ENCODE measurements at places on chromosomes 11 and 22.

- no peak for DNase-seq
These were observed 3.5 kb upstream of the UVRAG start for GRCh38 chr11:75811485-75811884.

- DNase-seq: peak; percentile 60
These were observed 5.0 kb upstream of the PICK1 start for GRCh38 chr22:38051900-38052862.

GRCh38 chr22:35651085-35651484 is 2.8 kb downstream of the APOL6 start:
- DNase-seq: no peak

DNA sequence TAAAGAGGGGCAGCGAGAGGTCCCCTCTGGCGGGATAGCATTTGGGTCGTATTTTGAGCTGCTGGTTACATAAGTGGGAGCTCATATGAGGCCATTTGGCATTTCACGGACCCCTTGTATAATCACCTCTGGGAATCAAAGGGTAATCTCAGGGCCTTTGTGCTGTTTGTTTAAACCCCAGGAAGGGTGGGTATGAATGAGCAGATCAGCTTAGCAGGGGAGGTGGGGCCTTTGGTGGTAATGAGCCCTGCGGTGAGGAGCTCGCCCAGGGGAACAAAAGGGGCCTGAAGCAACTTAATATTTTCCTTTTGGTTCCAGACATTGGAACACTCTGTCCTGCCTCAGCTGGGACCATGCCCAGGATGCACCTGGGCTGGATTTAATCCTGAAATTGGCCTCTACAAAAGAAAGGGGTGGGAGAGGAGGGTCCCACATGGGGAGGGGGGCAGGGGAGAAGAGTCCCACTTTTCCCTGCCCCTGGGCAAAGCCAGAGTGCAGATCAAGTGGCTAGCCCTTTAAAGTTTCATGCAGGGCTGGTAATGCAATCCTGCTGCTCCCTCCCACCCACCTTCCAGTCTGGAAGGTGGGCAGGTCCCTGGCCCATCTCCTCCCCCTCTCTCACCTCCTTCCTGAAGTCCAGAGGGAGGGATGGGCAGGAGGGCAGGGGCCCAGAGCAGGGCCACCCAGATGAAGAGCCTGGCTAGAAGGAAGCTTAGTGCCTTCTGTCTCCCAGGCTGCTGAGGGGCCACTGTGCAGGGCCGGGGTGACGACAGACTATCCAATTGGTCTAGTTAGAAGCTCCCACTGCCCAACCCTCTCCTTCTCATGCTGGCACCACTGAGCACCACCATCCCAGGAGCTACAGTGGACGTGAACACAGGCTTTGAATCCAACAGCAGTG is 10.5 kb downstream of the TSKU start:
- no peak for DNase-seq

GRCh38 chr11:73902303-73902702 is 25.5 kb downstream of the PAAF1 start:
- DNase-seq: no peak

GRCh38 chr22:40210818-40211217 is 33.1 kb downstream of the TNRC6B start:
- DNase-seq: no peak

GRCh38 chr11:65063532-65063931 is 5.2 kb upstream of the NAALADL1 start:
- DNase-seq: no peak

DNA sequence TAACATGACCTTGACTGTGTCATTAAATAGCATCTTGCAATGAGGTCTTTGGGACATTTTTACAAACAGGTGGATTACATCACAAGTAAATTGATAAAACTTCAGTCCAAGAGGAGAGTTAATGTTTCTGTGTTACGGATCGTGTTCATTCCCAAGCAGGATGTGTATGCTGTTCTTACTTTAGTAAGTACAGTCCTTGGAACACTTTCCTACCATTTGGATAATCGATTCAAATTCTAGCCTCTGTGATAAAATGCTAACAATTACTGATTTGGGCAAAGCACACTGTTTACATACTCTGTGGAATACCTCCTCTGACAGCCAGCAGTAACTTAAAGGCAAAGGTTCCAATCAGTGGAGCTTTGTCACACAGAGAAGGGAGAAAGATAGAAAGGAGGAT is 351.7 kb downstream of the FAT3 start:
- no peak for DNase-seq

- no peak for DNase-seq
These were observed 3.0 kb downstream of the MIAT start for GRCh38 chr22:26660356-26660755.

- no peak for DNase-seq
These were observed 4.4 kb downstream of the CTTN start for GRCh38 chr11:70402685-70403084.

DNA sequence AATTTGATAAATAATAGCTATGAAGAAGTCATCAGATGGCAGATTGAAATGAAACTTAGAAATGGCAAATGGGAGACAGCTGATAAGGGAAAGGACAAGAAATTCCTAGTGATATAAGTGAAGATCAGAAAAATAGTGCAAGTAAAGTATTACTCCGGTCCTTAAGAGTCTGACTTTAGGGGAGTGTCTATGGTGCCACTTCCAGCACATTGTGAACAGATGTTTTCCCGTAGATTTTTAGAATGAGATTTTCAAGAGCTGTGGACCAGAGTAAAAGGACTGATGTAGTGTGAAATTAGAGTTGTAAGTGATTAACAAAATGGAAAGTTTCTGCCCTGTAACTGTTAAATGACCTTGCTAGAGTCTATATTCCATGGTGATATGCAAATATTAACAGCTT is 974.8 kb upstream of the TENM4 start:
- DNase-seq: no peak

DNA sequence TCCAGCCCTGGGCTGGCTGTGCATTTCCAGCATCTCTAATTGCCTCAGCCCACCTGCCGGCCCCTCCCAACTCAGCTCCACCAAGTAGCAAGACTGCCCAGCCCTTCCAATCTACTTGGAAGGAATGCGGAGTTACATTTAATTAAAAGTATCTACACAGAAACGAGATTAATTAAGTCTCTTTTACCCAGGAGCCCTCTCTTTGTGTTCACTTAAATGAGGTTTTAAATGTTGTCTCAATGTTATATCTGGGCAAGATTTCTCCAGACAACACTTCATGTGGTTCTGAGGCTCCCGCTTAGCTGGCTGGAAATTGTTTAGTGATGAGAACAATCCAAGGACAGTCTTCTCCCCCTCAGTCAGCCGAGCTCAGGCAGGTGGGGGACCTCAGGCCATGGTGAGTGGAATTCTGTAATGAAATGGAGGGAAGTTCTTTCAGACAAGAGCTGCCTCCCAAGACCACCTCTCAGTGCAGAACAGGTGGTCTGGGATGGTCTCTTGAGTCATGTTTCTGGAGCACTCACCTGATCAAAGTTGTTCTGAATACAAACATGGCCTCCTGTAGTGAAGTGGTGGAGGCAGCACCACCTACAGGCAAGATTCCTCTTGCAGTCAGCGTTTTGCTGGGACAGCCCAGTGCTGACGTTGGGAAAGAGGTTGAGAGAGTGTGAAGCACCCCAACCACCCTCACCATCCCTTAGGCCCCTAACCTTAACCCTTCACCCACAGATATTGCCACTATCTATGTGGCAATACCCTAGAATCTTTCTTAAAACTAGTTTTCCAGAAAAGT is 371.6 kb downstream of the CADM1 start:
- no peak for DNase-seq

DNA sequence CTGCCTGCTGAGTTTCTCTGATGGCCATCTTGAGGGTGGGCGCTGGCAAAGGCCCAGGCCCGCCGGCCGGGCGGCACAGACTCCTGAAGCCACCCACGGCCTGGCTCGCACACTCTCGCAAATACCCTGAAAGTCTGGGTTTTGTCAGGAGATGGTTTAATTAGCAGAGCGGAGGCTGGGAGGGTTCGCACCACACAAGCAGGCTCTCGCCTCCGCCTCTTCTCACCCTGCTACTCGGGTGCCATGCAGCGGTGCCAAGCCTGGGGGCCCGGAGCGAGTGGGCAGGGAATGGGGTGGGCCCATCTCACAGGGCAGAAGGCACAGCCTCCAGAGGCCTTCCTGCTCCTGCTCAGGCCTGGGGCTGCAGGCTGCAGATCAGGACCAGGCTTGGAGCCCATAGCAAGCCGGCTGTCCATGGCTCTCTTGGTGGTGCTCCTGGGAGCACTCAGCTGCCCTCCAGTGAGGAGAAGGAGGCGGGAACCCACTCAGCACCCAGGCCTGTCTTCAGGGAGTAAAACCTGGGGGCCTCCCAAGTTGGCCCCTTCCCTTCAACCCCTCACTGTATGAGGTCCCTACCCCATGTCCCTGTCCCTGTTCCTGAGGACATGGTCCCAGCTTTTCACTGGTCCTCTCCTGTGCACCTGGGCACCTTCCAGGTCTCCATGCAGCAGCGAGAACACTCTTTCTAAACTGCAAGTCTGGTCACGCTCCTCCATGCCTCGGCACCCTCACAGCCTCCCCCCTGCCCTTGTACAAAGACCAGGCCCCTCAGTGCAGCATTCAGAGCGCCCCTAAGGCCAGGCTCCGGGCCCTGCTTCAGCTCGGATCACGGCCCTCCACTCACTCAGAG is 62.0 kb downstream of the FLRT1 start:
- no peak for DNase-seq

DNA sequence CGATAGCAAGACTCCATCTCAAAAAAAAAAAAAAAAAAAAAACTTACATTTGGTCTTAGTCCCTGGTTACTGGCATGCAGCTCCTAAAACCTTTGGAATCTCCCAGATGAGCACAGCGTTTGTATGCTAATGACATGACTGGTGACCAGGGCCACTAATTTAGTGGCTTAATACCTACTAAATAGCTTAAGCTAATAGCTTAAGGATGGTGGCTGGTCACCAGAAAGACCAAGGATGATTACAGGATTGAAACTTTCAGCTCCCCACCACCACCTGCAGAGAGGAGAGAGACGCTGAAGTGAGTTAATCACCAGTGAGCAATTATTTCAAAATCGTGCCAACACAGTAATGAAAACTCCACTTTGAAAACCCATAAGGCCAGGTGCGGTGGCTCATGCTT is 37.1 kb downstream of the DENND5A start:
- DNase-seq: no peak

GRCh38 chr22:20039683-20040325 is 18.9 kb downstream of the TANGO2 start:
- no peak for DNase-seq

GRCh38 chr22:40676644-40677043 is 2.6 kb upstream of the MCHR1 start:
- DNase-seq: no peak

- peak; percentile 17 for DNase-seq
These were observed 31.6 kb downstream of the EIF3F start for GRCh38 chr11:8018484-8019313.

DNA sequence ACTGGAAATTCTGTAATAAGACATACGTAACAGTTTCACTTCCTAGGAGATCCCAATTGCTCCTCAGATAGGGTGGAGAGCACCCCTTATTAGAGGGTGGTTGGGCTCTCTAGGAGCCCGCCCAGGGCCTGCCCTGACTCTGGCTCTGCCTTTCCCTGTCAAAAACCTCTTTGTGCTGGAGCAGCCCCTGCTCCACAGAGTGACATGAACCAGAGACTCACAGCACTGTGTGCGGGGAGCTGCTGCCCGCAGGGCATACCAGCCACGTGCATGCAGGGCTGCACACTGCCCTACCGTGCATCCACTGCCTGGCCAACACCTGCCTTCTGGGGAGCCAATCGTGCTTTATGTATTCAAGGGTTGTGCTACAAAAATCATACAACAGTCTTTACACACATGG is 24.3 kb downstream of the KCNQ1OT1 start:
- no peak for DNase-seq

GRCh38 chr11:92865352-92865751 is 104.1 kb upstream of the MTNR1B start:
- DNase-seq: no peak

DNA sequence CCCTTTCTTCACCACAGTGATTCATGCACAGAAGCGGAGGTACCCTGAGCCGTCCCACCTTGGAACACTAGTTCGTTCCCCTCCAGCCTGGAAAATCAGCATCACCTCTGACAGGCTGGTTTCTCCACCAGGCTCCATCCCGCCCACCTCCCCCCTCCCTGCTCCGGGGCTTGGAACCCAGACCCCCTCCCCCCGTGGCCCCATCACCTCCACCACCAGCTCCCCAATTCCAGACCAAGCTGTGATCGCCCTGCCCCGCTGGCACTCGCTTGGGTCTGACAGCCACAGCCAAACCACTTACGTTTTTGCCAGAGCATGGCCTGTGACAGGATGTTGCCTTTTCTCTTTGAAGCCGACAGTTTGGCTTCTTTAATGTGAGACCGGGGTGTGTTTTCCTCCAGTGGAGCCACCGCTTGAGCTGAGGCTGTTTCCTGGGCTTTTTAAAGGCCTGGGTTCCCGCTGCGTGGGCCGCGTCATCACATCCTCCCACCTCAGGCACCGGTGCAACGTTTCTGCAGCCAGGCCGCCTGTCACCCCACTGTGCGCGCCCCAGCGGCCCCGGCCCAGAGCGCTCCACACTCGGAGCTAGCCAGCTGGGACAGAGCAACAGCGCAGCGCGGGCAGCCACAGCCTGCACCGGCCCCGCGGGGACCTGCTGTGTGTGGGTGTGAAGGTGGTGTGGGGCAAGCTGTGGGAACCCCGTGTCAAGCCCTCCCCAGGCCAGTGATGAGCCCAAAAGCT is at the start of gene POU2AF1:
POU2AF1 (minus strand) TSS at position 415 of the 741 bp plus-strand sequence; CDS start at position 317, 98 bp downstream.
- DNase-seq: peak; percentile 20

DNA sequence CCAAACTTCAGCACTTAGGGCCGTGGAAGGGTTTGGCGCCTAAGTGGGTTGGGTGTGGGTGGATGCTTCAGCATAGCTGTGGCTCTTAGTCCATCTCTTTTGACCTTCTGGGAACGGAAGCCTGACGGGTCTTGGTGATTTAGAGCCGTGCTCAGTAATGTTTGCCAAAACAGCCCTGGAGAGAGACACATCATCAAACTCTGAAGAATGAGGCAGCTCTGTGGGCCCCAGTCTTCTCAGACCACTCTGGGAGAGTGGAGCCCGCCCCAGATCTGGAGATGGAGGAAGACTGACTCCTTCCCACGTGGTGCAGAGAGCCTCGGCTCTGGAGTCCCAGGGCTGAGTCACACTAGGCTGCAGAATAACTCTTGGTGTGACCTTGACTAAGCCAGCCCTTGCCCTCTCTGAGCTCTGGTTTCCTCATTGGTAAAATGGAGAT is 168.9 kb downstream of the C11orf91 start:
- no peak for DNase-seq

DNA sequence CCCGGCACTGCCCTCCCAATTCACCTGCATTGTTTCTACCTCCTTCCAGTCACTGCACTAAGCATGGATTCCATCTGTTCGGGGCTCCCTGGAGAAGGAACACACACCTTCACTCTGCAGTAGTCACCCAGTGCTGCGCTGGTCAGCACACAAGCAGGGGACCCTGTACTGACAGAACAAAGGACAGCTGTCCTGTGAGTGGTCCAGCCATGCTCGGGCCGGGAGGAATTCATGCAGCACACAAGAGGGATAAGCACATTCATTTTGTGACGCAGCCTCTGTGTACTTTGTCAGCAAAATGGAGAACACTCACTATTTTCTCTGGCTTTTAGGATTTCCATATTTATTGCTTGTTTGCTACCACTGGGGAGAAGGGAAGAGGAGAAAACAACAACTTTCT is 167.3 kb downstream of the NTM start:
- no peak for DNase-seq

Measured in stimulated activated CD8-positive, alpha-beta memory T cell treated with anti-CD3 and anti-CD28 coated beads, Interleukin-4, amount 100 ng/mL, for 1 hour (primary cell).